ENCODE measurements at places on chromosomes 11 and 22.
A peak's percentile ranks its signal among the peaks of the same experiment; 100 is the strongest.

- DNase-seq: no peak
Observed at GRCh38 chr22:36097880-36098279, 62.7 kb downstream of the APOL3 start.

DNA sequence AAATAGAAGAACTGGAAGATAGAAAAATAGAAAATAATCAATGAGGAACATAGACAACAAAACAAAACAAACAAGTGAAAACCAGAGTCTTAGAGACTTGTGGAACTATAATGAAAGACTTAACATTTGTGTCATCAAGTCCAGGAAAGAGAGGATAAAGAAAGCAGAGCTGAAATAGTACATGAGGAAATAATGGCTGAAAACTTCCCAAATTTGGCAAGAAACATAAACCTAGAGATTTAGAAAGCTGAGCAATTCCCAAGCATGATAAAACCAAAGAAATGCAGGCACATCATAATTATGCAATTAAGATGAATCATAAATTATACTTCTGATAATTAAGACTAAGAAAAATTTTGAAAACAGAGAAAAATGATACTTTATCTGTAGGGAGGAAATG is 614.5 kb downstream of the ETS1 start:
- DNase-seq: no peak

- no peak for DNase-seq
Observed at GRCh38 chr11:12409621-12410005, 32.2 kb downstream of the PARVA start.

DNA sequence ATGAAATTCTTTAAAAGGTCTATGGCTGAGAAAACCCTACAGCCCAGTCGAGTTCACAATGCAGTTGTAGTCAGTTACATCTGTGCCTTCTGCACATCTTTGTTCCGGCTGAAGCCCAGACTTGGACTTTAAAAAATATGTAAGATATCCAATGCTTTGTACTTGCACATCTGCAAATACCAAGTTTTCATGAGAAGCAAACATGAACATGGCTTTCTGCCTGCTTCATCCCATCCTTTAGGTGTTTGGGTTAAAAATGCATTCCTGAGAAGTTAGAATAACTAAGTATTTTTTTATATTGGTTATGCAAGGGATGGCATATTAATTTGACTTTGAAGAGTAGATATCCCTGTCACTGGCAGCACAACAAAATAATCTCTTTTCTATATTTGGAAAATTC is 528.4 kb downstream of the METTL15 start:
- no peak for DNase-seq

GRCh38 chr11:45806937-45807791 is 2.2 kb downstream of the SLC35C1 start:
- DNase-seq: no peak

DNA sequence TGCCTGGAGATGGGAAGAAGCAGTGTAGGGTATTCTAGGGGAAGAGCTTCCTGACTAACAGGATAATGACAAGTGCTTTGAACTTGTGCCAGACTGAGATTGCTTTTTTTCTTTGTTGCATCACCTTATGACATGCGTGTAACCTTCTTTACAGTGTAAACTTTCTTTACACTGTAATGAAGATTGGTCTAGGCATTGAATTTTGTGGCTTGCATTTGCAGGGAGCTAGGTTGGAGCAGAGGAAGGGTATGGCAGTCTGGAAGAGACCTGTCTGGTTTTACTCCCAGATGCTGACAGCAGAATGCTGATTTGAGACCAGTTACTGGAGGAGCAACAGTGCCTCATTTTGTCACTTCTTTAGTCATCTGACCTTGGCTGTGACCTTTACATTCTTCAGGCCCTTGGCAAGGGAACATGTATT is 5.6 kb downstream of the DDB2 start:
- no peak for DNase-seq

GRCh38 chr22:44689173-44689572 is 12.8 kb upstream of the PRR5 start:
- DNase-seq: no peak

GRCh38 chr11:1761857-1762536 is 1.7 kb downstream of the CTSD start:
- peak; percentile 12 for DNase-seq
